ENCODE measurements at places on chromosomes 6 and 20.

DNA sequence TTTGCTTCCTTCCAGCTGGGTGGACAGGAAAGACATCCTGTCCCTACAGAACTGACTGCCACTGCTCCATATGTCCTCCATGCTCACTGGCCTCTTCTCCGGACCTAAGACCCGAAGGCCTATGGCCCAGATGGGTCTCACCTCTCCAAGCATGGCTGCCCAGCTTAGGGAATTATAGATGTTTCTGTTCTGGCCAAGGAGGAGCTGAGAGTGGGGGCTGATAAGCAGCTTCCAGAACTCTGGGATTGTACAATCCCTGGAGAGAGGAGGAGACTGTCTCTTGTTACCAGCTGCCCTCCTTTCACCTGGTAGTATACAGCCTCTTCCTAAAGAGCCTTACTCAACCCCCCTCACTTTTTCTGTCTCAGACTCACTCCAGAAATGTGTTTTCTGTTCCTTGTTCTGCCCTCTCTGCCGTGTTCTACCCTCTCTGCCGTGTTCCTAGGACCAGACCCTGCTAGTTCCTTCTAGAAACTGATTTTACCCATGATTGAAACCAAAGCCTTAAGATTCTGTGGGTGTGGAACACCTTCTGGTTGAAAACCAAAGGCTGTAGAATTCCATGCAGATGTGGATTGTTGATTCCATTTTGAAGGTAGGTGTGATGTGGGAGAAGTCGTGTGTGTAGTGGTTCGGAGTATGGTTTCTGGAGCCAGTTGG lies 28.7 kb downstream of the ANKS1A start:
- no peak for DNase-seq

GRCh38 chr6:136487759-136488425 lies 62.3 kb downstream of the MAP7 start:
- peak; percentile 81 for DNase-seq

DNA sequence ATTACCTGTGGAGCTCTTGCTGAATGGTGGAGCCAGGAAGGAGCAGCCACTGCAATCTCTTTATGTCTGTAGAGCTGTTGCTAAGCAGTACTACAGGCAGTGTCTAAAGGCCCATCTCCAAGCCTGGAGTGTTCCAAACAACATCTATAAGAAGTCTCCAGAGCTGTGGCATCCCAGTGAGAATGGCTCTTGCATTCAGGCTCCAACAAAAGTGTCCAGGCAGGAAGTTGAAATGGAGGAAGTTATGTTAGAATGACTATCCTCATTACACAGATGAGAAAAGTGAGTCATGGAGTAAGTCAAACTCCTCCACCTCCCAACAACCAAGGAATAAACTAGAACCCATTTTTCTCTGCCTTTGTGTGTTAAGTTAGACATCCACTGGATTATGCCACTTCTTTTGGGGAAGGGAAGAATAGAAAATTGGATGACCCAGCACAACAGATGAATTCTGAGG lies 288.5 kb upstream of the STXBP5 start:
- DNase-seq: peak; percentile 48

- DNase-seq: peak; percentile 38
Measured at GRCh38 chr6:17349427-17349826, 44.0 kb upstream of the CAP2 start.

- DNase-seq: no peak
Measured at GRCh38 chr6:1146500-1146899, 165.4 kb upstream of the FOXQ1 start.

DNA sequence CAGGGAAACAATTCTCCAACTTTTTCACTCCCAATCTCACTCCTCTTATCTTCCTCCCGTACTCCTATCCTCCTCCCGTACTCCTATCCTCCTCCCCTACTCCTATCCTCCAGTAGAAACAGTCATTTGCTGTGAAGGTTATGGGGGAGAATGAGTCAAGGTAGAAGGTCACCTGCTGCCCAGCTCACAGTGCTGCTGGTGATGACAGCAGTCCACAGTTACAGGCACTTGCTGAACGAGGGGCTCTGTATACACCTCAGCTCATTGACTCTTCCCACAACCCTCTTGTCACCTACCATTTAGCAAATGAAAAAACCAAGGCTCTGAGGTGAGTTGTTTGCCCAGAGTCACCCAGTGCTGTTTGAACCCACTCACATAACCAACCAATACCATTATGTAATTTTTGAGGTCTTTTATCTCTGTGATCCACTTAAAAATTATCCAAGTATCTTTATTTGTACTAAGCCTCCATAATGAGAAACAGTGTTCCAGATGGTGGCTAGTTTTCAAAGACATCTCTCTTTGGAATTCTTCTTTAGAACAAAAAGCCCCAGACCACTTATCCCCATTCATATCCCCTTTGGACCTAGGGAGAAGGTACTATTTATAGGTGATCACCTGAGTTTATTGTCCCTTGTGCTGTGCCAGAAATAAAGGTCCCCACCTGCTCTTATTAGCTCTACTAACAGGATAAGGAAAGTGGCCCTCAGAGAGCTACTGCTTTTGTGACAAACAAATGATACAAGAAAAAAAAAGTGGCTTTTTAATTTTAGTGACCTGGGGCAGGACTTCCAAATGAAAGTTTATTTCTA lies 53.2 kb downstream of the PTPN1 start:
- no peak for DNase-seq

- DNase-seq: no peak
Measured at GRCh38 chr6:26538572-26538902, 371 bp downstream of the HMGN4 start.

DNA sequence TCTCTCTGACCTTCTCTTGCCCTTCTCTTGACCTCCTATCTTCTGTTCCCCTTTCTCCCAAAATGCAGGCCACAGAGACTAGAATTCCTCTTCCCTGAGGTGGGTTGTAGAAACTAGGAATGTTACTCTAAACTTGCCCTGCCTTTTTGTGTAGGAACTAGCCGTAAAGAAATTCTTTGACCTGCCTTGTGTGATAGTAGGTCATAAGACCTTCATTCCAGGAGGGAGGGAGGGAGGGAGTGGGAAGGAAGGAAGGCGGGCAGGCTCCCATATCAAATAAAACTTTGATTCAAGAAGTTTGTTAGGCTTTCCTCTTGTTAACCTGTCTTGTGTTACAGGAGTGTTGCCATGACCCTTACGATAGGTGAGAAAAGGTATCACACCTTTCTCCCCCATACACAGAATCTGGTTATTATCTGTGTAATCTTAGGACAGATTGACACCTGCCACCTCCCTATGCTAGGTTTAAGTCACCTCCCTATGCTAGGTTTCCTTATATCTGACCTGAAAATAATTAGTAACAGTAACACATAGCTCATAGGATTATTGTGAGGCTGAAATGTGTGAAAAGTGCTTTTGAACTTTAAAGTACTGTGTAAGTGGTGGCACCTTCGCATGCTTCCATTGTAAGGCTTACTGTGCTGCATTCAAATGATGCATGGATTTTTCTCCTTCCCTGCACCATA lies 32.6 kb upstream of the FUCA2 start:
- DNase-seq: no peak

Measured in AG10803 (cell line).